ENCODE measurements at places on chromosomes 1 and 21. TPM values are rescaled to one million over a fixed set of nuclear protein-coding genes. Genes with fewer than 3 reads are reported as not detected.

GLIS1 gene
- total RNA-seq: 3.8 TPM

USH2A gene
- 2.5 TPM for total RNA-seq

SLC27A3 gene
- 38.5 TPM for total RNA-seq

GRCh38 chr1:224703702-224704101 is 87.6 kb downstream of the CNIH3 start:
- DNase-seq: no peak

DNA sequence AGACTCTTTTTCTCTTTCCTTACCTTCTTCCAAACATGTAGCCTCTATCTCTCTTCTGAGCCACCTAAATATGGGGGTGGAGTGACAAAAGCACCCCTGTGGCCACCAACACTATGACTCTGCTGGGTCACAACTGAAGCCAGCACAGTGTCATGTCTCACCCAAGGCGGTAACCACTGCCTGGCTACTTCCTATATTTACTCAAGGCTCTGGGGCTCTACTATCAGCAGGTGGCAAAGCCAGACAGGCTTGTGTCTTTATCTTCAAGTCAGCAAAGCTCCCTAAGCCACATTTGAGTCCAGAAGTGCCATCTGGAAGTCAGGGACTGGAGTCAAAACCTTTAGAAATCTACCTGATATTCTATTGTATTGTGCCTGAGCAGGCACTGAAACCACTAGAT is 1515.2 kb downstream of the PLA2G4A start:
- no peak for DNase-seq

DNA sequence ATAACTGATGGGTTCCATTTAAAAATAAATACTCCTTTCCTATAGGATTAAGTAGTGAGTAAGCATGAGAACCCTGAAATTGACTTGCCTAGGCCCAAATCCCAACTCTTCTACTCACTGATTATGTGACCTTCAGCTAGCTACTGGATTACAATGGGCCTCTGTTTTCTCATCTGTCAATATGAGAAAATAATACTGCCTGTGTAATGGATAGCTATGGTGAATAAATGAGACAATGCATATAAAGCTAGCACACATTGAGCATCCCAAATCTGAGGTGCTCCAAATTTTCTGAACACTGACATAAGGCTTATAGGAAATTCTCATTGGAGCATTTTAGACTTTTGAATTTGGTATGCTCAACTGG is 5.3 kb upstream of the LRRC8C start:
- DNase-seq: no peak

DNA sequence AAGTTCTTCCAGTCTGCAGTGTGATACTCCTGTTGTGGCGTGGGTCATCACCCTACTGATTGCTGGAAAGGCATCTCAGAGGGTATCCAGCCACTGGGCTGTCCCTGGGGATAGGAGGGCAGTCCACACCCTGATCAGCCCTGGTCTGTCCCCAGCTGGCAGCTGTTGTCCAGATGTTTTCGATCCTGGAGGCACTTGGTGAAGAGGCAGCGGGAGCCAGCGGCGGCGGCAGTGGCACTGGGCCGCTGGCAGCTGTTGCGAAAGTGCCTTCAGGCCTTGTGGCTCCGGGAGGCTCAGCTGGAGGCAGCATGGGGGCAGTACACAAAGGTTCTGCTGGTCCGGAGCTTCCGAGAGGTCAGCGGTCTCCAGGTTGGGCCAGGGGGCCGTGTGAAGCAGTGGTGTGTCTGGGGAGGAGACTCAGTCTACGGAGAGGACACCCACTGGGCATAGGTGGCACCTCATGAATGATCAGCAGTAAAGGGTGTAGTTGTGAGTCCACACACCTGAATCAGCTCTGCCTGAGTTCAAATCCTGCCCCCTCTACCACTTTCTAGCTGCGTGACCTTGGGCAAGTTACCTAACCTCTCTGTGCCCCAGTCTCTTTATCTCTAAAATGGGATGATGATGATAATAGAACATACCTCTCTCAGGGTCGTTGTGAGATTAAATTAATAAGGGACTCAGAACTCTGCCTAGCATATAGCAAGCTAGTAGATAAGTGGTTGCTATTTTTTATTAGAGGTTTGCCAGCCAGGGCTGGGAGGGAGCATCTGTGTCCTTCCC is 6.1 kb downstream of the C1orf167 start:
- DNase-seq: no peak

GRCh38 chr1:224540535-224540934 is 75.6 kb upstream of the CNIH3 start:
- no peak for DNase-seq

GRCh38 chr1:181033128-181033798 is 520 bp upstream of the MR1 start:
- peak; percentile 33 for DNase-seq

- no peak for DNase-seq
Measured at GRCh38 chr1:121518726-121519041, 333.9 kb downstream of the SRGAP2C start.

- DNase-seq: no peak
Measured at GRCh38 chr1:234616644-234617043, 6.7 kb upstream of the IRF2BP2 start.

GRCh38 chr1:86503406-86504136 is 34.8 kb downstream of the CLCA1 start:
- peak; percentile 81 for DNase-seq

DNA sequence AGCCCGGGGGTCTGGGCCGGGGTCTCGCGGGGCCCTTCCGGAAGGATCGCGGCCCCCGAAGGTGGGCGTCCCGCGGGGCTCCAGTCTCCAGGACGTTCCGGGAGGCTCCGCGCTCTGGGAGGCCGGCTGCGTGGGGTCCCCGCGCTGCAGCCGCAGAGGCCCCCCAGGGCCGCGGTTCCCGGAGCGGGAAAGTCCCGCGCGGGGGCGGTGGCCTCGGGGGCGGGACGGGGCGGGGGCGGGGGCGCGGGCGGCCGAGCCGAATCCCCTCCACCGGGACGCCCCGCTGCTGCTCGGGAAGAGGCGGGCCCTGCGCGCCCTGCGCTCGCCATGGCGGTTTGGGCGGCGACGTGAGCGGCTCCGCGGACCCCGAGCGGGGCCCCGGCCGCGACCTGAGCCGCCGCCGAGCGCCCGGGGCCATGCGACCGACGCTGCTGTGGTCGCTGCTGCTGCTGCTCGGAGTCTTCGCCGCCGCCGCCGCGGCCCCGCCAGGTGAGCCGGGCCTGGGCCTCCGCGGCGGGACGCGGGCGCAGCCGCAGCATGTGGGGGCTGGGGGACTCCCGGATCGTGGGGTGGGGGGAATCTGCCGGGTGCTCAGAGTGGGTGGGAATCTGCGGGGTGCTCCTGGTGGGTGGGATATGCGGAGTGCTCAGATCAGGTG is at the start of gene IFNGR2:
TSS of gene IFNGR2 (plus strand) at position 286 of the 658 bp plus-strand sequence. CDS start at position 417, 131 bp downstream.
- DNase-seq: peak; percentile 43

All from testis (tissue), 5 donors.